ENCODE measurements at places on chromosomes 16 and 17.

- DNase-seq = no peak
Observed at GRCh38 chr17:27423651-27424050, 32.6 kb upstream of the KSR1 start.

DNA sequence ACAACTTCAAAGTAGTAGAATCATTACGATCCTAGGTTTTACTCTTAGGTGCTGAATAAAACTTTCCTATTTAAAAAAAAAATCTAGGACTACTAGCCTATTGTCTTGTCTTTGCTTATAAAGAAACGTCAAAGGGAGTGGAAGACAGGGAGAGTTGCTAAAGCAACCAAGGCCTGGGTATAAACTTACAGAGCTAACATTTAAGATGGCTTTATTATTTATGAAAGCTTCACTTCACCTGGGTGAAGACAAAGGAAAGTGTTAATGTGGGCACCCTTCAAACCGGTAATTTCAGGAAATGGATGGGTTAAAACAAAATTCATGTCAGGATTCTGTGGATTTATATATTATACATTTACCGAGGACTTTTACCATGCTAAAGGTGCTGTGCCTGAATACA is 2.5 kb downstream of the DUSP14 start:
- no peak for DNase-seq

DNA sequence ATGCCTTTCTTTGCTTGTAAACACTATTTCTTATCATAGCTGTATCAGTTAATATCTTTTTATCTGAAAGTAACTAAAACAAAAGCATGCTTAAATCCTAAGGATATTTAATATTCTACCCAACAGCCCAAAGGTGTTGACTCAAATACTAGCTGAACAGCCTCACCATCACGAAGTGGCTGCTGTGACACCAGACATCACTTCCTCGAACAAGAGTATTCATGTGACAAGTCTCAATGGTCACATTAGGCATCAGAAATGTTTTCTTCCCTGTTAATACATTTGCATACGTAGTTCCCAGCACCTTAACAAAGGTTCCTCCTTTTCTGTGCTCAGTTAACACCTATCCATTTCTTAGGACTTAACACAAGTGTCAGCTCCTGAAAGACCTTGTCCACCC is 193.8 kb upstream of the DYNLRB2 start:
- no peak for DNase-seq

GRCh38 chr17:72665852-72666851 is 426.3 kb downstream of the SLC39A11 start:
- no peak for DNase-seq

DNA sequence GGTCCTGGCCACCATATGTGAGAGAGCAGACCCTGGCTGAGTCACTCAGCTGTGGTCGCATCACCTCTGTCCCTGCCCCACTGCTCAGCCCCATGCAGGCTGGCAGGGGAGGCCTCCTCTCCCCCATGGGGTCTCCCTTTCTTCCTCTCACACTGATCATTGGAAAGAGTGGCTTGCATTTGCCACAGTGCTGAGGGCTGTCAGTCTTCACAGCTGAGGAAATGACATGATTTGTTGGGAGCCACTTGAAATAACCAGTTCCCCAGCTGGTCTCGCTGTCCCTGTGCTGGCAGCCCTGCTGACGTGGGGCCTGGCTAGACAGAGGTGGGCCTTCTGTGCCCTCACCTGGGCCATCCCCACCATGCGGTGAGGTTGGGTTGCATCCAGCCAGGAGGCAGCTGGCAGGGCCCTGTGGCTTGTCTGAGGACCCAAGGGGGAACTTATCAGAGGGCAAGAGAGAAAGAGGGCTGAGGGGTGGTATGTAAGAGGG is 30.1 kb upstream of the MED9 start:
- DNase-seq = no peak

GRCh38 chr17:42706732-42707131 is 24.4 kb downstream of the CNTNAP1 start:
- no peak for DNase-seq

DNA sequence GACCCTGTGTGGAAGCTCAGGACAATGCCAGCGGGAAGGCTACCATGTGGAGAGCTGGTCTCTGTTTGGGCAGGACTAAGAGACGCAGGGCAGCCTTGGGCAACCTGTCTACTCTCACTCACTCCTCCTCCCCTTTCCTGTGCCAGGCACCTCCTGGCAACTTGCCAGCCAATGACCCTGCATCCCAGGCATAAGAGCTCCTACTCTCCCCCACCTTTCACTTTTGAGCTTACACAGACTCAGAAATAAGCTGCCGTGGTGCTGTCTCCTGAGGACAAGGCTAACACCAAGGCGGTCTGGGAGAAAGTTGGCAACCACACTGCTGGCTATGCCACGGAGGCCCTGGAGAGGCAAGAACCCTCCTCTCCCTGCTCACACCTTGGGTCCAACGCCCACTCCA is 2.6 kb downstream of the HBM start:
- DNase-seq = no peak

DNA sequence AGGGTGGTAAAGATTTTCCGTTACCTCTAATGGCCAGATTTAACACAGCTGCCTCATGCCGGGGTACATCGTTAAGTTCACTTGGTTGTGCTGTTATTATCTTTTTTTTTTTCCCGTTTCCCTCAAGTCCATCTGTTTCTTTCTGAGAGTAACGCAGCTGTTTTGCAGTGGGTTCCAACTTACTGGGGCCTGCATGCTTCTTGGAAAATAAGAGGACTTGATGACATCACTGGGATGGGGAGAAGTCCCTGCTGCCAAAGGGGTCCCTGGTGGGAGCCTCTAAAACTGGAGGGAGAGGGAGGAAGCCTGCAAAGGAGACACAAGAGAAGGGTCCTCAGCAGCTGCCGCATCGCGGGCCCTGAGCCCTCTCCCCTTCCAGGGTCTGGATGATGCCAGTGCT is 77.8 kb upstream of the NOL11 start:
- DNase-seq = no peak

DNA sequence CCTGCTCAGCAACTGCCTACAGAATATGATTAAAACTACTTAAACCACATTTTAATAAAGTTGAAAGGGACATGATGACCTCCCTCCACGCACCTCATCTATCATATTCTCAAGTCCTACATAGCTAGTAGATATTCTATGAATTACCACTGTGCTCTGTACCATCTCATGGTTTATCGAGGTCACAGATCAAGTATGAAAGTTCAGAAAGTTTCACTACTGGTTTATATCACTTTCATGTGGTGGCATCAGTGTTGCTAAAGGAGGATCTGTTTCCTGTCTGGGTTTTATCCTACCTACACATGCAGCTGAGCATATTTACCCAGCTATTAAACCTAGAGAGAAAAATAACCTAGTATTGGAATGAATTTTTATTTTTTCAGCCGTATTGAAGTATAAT is 214.9 kb upstream of the MON1B start:
- DNase-seq = no peak

- no peak for DNase-seq
Observed at GRCh38 chr16:67679935-67680897, 13.6 kb downstream of the C16orf86 start.

Data from cerebellar nuclear complex (tissue), 1 donor.